ENCODE measurements at places on chromosomes 1 and 21.

GRCh38 chr1:109351457-109351856 is 44.6 kb upstream of the MYBPHL start:
- no peak for DNase-seq

DNA sequence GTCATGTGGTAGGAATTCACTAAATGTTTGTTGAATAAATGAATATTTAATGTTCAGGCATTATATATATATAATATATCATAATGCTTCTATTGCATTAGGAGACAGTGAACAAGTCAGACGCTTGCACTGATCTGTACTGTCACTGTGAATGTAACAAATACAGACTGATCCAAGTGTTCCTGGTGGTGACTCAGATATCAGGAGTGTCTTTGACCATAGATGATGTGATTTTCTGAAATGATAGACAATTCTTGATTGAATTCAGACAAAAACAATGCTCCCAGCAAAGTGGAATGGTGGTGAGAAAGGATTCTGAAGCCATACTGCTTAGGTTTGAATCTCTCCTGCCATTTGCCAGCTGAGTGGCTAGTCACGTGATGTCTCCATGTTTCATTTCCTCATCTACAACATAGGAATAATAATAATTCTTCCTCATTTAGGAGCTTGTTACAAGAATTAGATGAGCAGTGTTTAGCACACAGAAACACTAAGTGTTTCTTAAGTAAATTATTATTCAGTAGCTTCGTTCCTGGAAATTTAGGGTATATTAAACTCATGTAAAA is 71.0 kb downstream of the OLFML2B start:
- DNase-seq, result no peak

- peak; percentile 64 for DNase-seq
Observed at GRCh38 chr1:54927472-54928240, 40.7 kb upstream of the DHCR24 start.

DNA sequence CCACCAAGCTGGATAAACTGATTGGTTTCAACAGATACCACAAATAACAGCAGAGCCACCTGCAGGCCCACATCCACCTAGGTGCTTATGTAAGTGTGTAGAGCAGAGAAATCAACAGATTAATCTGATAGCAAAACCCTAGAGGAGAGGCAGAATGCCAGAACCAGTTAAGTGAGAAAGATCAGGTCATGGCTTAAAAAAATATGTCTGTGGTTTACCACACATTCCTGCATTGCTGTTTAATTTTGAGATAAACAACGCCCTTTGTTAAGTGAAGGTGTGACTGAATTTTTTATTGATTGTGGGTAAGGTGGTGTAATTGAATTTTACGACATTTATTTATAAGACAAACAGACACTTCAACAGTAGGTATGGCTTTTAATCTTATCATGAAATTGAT is 21.2 kb downstream of the CRNN start:
- peak; percentile 92 for DNase-seq

GRCh38 chr1:62516600-62516999 is 79.8 kb downstream of the USP1 start:
- no peak for DNase-seq

DNA sequence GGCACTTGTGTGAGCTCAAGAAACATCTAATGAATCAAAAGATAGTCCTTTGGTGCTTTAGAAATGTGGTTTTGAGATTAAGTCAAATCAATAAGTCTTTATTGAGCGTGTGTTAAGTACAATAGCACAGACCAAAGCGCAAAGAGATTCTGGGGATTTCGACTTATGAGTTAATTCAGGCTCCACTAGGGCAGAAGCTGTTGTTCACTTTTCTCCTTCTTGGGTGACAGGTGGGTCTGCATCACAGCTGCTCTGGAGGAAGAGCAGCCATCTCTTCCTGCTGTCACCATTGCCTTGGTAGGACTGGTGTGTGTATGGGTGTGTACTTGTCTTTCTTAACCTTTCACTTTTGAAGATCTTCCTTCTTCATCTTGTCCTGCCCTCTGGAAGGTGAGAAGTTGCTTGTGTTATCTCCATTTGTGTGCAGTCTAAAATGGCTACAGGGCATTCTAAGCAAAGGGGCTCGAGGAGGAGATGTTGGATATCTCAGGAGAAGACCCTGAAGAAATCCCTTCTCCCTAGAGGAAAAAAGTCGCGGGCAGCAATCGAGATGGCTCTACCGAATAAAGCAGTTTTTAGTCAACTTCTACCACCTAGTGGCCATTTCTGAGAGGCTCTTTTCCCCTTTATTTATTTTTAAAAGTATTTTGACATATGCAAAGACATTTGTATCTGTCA is 22.9 kb upstream of the DISC1 start:
- DNase-seq, result peak; percentile 54

- no peak for DNase-seq
Observed at GRCh38 chr1:6270401-6270800, 9.5 kb upstream of the GPR153 start.

GRCh38 chr1:77824079-77824478 is 44.6 kb downstream of the MIGA1 start:
- peak; percentile 44 for DNase-seq

DNA sequence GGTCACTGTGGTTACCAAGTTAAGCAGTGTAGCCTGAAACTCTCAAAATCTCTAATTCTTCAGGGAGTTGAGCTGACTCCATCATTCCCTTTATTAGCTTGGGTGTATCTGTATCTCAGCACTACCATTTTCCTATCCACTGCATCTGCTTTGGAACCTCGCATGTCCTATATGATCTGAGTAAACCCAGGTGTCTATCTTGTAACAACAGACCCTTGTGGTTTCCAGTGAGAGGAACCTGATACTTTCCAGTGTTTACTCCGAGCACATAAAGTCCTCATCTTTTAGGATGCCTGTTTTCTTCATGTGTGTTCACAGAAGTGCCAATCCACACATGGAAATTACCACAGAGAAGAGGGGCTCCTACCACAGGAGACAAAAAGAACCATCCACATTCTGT is 650.4 kb downstream of the LMO4 start:
- no peak for DNase-seq

DNA sequence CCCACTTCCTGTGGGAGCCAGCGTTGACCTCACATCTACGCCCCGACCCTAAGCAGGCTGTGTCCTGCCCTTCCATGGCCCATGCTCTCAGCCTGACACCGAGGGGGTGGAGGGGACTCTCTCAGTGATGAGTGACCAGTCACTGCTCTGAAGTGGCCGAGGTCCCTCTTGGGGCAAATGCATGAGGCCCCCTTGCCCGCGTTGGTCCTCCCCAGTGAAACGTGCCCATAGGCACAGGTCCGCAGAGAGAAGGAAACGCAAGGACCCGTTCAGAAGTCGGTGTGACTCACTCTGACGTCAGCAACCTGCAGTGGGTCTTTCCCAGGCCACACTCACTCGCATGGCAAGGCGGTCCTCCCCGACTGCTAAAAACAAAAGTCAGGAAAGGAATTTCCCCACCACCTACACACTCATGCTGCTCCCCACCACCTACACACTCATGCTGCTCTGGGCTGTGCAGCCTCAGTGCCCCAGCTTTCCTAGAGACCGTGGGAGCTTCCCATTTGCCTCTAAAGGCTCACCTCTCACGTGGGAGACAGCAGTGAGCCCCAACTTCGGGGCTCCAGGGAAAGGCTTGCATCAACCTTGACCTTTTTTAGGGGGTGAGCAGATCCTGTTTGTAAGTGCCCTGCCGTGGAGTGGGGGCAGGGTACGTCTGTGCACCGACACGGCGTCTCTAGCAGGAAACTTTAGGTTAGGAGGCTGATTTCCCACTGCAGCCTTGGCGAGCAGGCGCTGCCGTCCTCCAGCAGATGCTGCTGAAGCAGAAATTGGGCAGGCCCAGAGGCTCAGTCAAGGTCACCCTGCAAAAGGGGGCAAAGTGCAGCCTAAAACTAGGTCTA is 11.4 kb downstream of the UBASH3A start:
- DNase-seq, result peak; percentile 83

GRCh38 chr1:178165196-178165595 is 71.3 kb downstream of the RASAL2 start:
- DNase-seq, result no peak

DNA sequence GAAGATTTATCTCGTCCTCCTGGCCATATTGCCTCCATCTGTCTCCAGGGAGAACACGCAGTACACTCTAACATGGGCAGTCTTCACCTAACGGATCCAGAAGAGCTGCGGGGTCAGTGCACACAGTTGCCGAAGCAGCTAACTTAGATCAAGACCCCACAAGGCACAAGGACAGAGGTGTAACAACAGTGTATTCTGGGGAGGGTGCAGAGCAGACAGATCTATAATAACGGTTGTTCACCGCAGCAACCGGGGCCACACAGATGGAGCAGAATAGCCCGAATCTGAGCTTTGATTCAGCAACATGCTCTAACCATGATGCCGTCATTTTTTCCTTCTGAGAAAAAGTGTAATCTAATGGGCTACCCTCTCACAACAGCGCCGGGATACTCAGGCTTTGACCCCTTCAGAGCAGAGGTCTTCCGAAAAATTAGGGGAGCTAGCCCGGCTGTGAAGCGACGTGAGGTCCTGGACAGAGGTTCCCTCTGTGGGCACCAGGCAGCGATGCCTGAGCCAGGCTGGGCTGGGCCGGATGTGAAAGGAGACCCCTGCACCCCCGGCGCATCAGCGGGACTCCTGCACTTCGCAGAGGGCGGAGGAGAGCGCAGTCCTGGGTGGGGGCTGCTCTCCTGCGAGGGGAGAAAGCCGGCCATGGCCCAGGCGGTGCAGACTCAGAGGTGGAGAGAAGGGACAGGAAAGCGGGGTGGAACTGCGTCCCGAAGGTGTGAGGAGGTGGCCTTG is 57.5 kb downstream of the BCL9 start:
- DNase-seq, result no peak

GRCh38 chr1:53567851-53568250 is 108.7 kb downstream of the DMRTB1 start:
- no peak for DNase-seq

DNA sequence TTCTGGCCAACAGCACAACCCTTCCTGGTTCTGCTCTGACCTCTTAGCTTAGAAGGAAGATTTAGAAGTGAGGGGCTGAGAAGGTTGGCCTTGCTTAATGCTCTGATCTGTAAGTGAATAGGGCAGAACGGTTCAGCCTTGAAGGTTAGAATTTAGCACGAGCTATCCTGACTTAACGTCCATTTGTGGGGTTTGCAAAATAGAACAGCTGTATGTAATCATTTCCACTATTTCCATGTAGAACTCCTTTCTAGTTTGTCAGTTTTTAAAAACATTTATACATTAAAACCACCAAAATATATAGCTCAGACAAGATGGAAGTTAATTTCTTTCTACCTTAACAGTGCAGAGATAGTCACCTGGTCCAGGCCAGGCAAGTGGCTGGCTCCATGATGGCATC is 89.9 kb downstream of the TBX19 start:
- DNase-seq, result no peak

GRCh38 chr1:29275435-29275834 is 39.1 kb downstream of the PTPRU start:
- DNase-seq, result no peak

DNA sequence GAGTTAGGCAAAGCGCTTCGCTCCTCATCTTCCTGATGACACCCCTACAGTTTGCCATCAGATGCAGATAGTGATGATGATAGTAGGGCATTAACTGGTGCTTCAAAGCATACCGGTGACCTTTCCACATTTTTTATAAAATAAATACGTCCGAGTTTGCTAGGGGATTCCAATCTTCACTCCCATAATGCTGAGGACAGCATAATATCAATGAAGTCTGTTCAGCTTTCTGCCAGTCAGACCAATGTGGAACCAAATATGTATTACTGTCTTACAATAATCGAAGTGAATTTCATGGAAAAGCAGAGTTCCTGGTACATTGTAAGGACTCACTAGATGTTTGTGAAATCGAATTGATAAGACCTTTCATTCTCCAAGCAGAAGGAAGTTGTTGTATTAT is 258.7 kb downstream of the RYR2 start:
- no peak for DNase-seq

GRCh38 chr1:205986292-205986691 is 16.9 kb downstream of the RAB7B start:
- DNase-seq, result no peak

- DNase-seq, result no peak
Observed at GRCh38 chr1:6329396-6329795, 64.2 kb downstream of the ACOT7 start.

GRCh38 chr21:42093186-42093585 is 22.1 kb downstream of the UMODL1 start:
- no peak for DNase-seq

GRCh38 chr1:26184086-26184485 is 6.3 kb upstream of the CATSPER4 start:
- no peak for DNase-seq

GRCh38 chr1:219476116-219476515 is 136.8 kb downstream of the ZC3H11B start:
- DNase-seq, result no peak

DNA sequence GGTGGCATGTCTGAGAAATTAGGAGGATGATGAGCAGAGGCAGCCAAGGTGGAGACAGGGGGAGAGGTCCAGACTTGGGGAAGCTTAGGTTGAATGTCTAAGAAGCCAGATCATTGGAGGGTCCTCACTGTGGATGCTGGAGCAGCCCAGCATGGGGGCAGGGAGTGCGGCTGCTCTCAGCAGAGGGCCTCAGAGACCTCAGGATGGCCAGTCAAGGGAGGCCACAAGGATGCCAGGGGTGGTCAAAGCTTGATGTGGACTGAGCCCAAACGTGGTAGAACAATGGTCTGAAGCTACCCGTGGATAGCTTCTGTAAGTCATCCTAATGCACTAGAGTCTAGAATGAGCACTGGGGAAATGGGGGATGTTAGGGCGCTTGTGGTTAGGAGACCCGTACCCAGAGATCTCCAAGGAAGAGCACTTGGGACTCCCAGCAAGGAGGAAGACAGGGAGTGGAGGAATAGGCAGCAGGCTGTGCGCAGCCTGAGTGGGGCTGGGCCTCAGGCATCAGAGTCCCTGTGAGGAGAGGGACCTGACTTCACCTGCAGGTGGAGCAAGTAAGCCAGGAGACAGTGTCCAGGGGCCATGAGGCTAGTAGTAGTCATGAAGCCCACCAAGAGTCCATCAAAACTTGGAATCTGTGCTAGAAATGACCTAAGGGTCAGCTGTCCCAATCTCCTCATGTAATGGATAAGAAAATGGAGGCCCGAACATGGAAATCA is 4.3 kb upstream of the S100A9 start:
- no peak for DNase-seq

DNA sequence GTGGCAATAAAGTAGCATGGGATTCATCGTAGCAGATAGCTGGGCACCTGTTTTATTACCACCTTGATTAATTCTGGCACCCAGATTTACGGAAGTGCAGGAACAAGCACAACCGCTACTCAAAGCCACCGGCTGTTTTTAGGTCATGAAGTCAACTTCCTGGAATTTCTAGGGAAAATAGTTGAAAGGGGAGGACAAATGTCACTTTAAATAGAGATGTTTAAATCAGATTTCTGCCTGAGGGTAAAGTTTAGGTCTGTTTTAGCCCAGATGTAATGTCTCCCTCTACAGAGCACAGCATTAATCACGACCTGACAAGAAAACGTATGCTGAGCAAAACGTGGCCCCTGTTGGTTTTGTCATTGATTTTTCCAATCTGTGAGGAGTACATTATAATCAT is 8.0 kb downstream of the ADGRL2 start:
- no peak for DNase-seq

- DNase-seq, result peak; percentile 93
Observed at GRCh38 chr1:43783671-43784205, 76.4 kb downstream of the ST3GAL3 start.
